ENCODE measurements at places on chromosomes 5 and 9.

DNA sequence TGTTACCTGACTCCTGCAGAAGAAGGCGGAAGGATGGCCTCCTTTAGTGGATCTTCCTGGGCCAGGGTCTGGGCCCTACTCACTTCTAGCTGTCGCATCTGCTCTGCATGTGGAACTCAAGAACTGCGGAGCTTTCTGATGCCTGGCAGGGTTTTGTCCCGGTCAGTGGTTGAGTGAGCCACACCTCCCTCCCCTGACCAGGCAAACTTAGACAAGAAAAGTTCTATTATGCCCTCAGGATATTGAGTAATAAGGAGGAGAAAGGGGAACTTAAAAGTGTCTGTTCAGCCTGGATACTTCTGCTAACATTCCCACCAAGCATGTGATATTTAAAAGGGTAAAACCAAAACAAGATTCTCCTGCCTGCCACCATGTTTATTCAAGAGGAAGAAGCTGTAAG lies at the start of gene FYB1:
Gene FYB1 (minus strand): TSS at position 127 of the 400 bp plus-strand sequence. CDS start 16,603 bp downstream, outside the sequence.
- DNase-seq = no peak

DNA sequence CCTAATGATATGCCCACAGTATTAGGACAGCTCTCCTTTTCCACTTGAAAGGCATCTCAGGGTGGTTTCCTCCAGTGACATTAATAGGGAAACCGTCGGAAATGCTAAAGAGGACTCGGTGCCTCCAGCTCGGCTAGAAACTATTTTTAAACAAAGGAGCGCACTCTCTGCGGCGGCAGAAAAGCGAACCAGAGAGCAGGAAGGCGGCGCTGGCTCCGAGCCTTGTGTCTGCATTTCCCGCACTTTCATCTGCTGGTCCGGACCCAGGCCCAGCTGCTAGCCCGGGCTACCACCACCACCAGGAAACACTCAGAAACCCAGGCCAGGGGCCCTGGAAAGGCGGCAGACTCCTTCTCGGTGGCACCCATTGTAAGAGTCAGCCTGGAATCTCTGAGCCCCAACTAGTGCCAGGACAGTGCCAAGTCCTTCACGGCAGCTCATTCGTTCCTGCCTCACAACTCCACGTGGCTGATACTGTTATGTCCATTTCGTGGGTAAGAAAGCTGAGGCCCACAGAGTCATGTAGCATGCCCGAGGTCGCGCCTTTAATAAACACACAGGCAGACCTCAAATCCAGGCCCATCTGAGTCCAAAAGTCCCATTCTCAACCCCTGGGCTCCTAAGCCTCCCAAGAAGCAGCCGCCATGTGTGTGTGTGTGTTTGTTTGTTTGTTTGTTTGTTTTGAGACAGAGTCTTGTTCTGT lies 73.9 kb downstream of the VAV2 start:
- DNase-seq = no peak

DNA sequence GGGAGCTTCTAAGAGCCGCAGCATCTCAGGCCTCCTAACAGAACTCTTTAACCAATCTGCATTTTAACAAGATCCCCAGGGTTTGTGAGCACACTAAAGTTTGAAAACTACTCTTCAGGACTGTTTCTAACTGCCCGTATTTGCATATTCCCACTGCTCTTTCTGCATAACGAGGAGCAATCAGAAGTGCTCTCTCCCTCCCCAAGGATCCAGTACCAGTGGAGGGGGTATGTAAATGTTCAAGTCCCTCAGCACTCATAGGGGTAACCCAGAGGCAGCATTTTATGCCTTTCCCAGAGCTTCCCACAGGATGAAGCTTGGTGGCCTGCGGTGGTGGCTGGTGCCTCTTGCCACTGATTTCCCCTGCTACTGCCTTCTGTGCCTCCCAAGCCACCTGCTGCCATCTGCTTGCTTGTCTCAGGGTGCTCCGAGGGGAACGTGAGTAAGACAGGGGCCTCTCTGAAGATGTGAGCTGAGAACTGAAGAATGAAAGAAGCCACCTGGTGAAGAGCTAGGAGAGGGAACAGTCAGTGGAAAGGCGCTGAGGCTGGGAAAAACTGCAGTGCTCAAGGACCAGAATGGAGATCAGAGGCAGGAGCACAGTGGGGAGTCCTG lies 30.0 kb upstream of the PPP1R2B start:
- no peak for DNase-seq

DNA sequence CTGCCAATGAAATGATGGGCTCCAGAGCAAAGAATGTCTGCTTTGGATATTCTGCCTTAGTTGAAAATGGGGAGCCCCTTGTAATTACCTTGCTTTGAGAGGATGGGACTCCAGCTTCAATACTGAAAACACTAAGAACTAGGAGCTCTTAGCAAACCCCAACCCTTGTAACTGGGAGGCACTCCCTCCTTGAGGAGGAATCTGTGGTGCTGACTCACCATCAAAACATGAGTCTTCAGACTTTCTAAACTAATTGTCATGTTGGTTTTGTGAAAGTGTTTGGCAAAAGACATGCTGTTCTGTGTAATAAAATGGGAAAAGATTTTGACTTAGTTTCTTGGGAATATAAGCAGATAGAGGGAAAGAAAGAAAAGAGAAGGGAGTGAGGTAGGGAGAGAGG lies 91.9 kb upstream of the PTPRD start:
- DNase-seq = peak; percentile 13

DNA sequence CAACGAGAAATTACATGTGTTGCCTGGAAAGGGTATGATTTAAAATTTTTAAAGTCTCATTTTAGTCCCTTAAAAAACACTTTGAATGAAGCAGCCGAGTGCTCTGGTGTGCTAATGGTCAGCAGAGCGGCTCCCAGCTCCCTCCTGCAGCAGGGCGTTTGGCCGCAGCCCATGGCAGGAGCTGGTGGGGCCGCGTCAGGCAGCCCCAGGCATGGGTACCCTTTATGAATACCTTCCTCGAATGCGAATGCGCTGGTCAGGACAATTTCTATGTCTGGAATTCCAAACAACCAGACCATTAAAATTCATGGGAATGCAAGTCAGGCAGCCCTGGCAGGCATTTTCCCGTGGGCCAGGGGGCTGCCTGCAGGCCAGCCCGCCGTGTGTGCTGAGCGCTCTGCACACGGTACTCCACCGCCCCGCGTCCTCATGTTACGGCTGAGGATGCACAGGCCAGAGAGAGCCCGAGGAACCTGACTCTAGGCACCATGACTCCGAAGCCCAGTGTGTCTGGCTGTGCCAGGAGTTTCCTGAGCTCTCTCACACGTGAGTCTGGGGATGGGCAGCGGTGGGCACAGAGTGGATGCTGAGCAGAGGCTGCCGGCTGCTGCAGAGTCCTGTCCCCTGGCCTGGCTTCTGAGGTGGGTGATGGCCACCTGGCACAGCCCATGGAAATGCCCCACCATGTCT lies 123.7 kb downstream of the WNK2 start:
- no peak for DNase-seq

- DNase-seq = peak; percentile 1
Measured at GRCh38 chr5:24804221-24804681, 159.5 kb upstream of the CDH10 start.

- DNase-seq = peak; percentile 16
Measured at GRCh38 chr9:115883467-115884329, 269.9 kb upstream of the PAPPA start.

DNA sequence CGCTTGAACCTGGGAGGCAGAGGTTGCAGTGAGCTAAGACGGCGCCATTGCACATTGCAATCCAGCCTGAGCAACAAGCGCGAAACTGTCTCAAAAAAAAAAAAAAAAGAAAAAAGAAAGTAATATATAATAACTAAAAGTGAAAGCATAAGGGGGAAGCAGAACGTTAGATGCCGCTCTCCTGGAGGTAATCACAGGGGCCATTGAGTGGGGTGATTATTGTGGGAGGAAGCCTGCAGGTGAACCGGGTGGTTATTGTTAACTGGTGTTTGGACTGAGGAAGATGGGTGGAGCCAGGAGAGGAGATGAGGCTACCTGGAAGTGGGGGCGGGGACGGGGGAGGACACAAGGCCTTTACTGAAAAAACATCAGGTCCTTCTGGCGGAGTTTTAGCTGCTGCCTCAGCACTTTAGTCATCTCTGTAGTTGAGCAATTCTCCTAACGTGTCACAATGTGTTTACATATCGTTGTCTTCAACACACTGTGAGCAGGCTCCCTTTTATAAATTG lies 5.3 kb upstream of the TJP2 start:
- no peak for DNase-seq

- DNase-seq = no peak
Measured at GRCh38 chr5:175550055-175550805, 71.9 kb downstream of the SFXN1 start.

GRCh38 chr5:133794771-133795415 lies 173.5 kb downstream of the C5orf15 start:
- no peak for DNase-seq

DNA sequence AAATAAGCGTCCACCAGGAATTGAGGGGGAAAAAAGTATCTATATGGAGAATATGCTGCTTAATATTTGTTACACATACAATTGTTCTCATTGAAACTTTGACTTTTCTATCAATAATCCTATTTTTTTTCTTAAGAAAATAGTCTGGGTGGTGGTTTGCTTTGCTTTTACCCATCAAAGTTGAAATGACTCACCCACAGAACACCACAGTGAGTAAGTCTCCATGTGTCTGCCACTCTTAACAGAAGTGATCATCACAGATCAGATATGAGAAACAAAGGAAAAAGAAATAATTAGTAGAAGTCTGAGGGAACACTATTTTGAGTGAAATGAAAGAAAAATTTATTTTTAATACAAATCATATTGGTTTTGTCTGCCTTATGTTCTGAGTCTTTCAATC lies 742.8 kb downstream of the CDH9 start:
- DNase-seq = no peak

GRCh38 chr9:120538339-120538738 lies 41.6 kb downstream of the CDK5RAP2 start:
- no peak for DNase-seq

- DNase-seq = no peak
Measured at GRCh38 chr9:130089141-130089540, 35.4 kb downstream of the GPR107 start.

GRCh38 chr9:93058355-93059010 lies at the start of gene SUSD3:
Gene SUSD3 (plus strand): TSS chr9:93058701. CDS start chr9:93058743, 42 bp downstream.
- no peak for DNase-seq

GRCh38 chr9:19521205-19521604 lies 112.4 kb downstream of the ACER2 start:
- no peak for DNase-seq

DNA sequence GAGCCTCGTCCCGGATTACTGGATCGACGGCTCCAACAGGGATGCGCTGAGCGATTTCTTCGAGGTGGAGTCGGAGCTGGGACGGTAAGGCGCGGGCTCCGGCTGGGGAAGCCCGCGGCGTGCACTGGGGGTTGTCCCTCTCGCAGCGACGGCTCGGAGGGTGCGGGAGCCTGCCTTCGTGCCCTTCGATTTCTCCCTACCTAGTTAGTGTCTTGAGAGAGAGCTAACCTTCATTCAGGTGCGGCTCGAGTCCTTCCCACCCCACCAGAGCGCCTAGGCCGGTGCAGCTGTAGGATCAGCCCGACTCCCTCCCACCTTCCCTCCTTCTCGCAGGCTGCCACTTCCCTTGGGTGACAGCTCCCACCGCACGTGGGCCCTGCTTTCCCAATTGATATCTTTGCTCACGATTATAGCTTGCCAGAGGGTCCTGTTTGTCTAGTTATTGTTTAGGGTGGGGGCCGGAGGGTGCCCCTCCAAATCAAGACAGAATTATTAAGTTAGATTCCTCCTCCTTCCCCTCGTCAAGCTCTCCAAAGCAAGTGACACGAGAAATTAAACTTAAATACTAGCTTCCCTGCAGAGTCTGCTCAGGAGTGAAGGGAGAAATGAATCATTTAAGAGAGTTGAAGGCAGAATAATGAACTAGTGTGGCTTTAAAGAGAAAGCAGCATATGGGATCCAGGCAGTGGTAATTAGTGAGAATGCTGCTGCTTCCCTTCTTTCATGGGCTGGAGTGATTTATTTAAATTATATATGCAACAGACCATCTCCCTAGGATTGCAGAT lies 569 bp downstream of the CAMK4 start:
- no peak for DNase-seq

DNA sequence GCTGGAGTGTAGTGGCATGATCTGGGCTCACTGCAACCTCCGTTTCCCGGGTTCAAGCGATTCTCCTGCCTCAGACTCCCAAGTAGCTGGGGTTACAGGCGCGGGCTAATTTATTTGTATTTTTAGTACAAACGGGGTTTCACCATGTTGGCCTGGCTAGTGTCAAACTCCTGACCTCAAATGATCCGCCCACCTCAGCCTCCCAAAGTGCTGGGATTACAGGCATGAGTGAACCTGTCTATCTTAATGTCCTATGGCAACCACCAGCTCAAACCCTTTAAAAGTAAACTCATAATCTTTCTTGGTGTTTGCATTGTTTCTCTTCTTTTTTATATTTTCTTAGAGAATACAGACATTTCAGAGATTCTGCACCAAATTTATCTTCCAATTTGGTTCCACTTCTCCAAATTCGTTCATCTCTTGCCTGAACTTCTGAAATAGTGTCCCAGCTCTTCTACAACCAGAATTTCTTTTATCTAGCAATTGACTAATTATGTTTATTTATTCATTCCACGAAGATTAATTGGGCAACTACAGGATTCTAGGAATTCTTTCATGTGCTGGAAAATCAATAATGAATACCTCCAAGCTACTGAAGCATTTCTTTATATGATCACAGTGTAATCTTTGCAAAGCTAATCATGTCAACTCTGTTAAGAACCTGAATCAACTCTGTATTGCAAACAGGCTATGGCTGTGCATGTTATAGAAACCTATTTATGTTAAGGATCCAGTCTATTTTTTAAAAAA lies 60.0 kb upstream of the TYRP1 start:
- no peak for DNase-seq

All from MG63 (cell line).